ENCODE measurements at places on chromosomes 5 and 9.

GRCh38 chr9:130995086-130996011 lies 13.6 kb upstream of the LAMC3 start:
- H3K4me3 ChIP-seq, result no peak overlapping the region
- no peaks in the 10 kb centered on the region for H3K36me3 ChIP-seq
- no peak overlapping the region for H3K27ac ChIP-seq
- peaks cover 19% of the 10 kb centered on the region for H3K4me1 ChIP-seq
- DNase-seq, result no peak

- no peak overlapping the region for H3K4me3 ChIP-seq
- peak; percentile 54 for DNase-seq
- peaks cover 7% of the 10 kb centered on the region for H3K36me3 ChIP-seq
- peaks cover 3% of the 10 kb centered on the region for H3K4me1 ChIP-seq
- H3K27ac ChIP-seq, result no peak overlapping the region
Observed at GRCh38 chr9:136754626-136755301, 3.3 kb downstream of the LCN8 start.

GRCh38 chr5:1509346-1510085 lies 14.2 kb downstream of the LPCAT1 start:
- no peak for DNase-seq
- H3K4me1 ChIP-seq, result peaks cover 31% of the 10 kb centered on the region
- H3K27ac ChIP-seq, result no peak overlapping the region
- peaks cover 23% of the 10 kb centered on the region for H3K36me3 ChIP-seq
- H3K4me3 ChIP-seq, result no peak overlapping the region
- peaks cover 2% of the 10 kb centered on the region for H3K27me3 ChIP-seq

- DNase-seq, result no peak
- no peak overlapping the region for H3K27ac ChIP-seq
- H3K4me3 ChIP-seq, result no peak overlapping the region
- H3K4me1 ChIP-seq, result peaks cover 10% of the 10 kb centered on the region
- peaks cover 13% of the 10 kb centered on the region for H3K36me3 ChIP-seq
Observed at GRCh38 chr9:6917162-6917561, 159.4 kb downstream of the KDM4C start.

GRCh38 chr5:103600086-103600485 lies 37.5 kb upstream of the NUDT12 start:
- no peaks in the 10 kb centered on the region for H3K36me3 ChIP-seq
- H3K27ac ChIP-seq, result peak overlapping the region; percentile 1
- no peak overlapping the region for H3K4me3 ChIP-seq

- DNase-seq, result peak; percentile 40
- no peaks in the 10 kb centered on the region for H3K27me3 ChIP-seq
- peaks cover 33% of the 10 kb centered on the region for H3K4me1 ChIP-seq
- peaks cover 33% of the 10 kb centered on the region for H3K36me3 ChIP-seq
- H3K27ac ChIP-seq, result no peak overlapping the region
Observed at GRCh38 chr5:34914671-34915138, 599 bp downstream of the RAD1 start.

- H3K27ac ChIP-seq, result no peak overlapping the region
- DNase-seq, result no peak
- H3K27me3 ChIP-seq, result peaks cover 11% of the 10 kb centered on the region
- H3K36me3 ChIP-seq, result no peaks in the 10 kb centered on the region
- H3K4me3 ChIP-seq, result no peak overlapping the region
Observed at GRCh38 chr5:159444441-159445082, 114.3 kb upstream of the IL12B start.

GRCh38 chr5:32589942-32590869 lies 4.8 kb downstream of the SUB1 start:
- peaks cover 48% of the 10 kb centered on the region for H3K36me3 ChIP-seq
- no peak overlapping the region for H3K27ac ChIP-seq
- no peaks in the 10 kb centered on the region for H3K27me3 ChIP-seq

- H3K4me3 ChIP-seq, result no peak overlapping the region
- no peaks in the 10 kb centered on the region for H3K4me1 ChIP-seq
- H3K27ac ChIP-seq, result no peak overlapping the region
- H3K36me3 ChIP-seq, result no peaks in the 10 kb centered on the region
- peaks cover 7% of the 10 kb centered on the region for H3K27me3 ChIP-seq
- DNase-seq, result no peak
Observed at GRCh38 chr5:11305245-11305644, 544.2 kb upstream of the DAP start.

DNA sequence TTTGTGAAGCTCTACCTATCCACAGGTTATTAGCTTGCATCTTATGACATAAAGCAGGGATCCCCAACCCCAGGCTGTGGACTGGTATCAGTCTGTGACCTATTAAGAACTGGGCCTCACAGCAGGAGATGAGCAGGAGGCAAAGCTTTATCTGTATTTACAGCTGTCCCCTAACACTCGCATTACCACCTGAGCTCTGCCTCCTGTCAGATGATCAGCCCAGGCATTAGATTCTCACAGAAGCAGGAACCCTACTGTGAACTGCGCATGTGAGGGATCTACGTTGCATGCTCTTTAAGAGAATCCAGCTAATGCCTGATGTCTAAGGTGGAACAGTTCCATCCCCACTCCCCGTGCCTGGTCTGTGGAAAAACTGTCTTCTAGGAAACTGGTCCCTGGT lies 19.7 kb downstream of the FBXW11 start:
- DNase-seq, result no peak
- H3K27me3 ChIP-seq, result no peaks in the 10 kb centered on the region
- H3K27ac ChIP-seq, result peak overlapping the region; percentile 79
- H3K4me3 ChIP-seq, result no peak overlapping the region
- H3K36me3 ChIP-seq, result peaks cover 58% of the 10 kb centered on the region

GRCh38 chr5:146962801-146963355 lies 84.3 kb upstream of the PPP2R2B start:
- peaks cover 10% of the 10 kb centered on the region for H3K4me1 ChIP-seq
- H3K4me3 ChIP-seq, result no peak overlapping the region
- H3K27ac ChIP-seq, result no peak overlapping the region
- peaks cover 3% of the 10 kb centered on the region for H3K27me3 ChIP-seq
- H3K36me3 ChIP-seq, result no peaks in the 10 kb centered on the region
- no peak for DNase-seq

GRCh38 chr5:178113141-178113787 lies at the start of gene N4BP3:
Gene N4BP3 (plus strand): TSS chr5:178113532. CDS start chr5:178119584, 6,052 bp downstream.
- no peak within 1 kb of the TSS for H3K27ac ChIP-seq
- peak; percentile 86 for DNase-seq
- no peaks in the 10 kb centered on the region for H3K36me3 ChIP-seq
- H3K4me3 ChIP-seq, result peak within 1 kb of the TSS; percentile 85
- H3K27me3 ChIP-seq, result peaks cover 43% of the 10 kb centered on the region
- peaks cover 29% of the 10 kb centered on the region for H3K4me1 ChIP-seq

- DNase-seq, result peak; percentile 18
- no peak overlapping the region for H3K27ac ChIP-seq
- H3K27me3 ChIP-seq, result no peaks in the 10 kb centered on the region
- H3K36me3 ChIP-seq, result no peaks in the 10 kb centered on the region
Observed at GRCh38 chr5:66958980-66959641, 237.5 kb downstream of the CD180 start.

- DNase-seq, result peak; percentile 39
- peak overlapping the region; percentile 86 for H3K4me3 ChIP-seq
- peaks cover 5% of the 10 kb centered on the region for H3K36me3 ChIP-seq
- peak overlapping the region; percentile 74 for H3K27ac ChIP-seq
Observed at GRCh38 chr9:83956436-83957247, 23.4 kb downstream of the HNRNPK start.

DNA sequence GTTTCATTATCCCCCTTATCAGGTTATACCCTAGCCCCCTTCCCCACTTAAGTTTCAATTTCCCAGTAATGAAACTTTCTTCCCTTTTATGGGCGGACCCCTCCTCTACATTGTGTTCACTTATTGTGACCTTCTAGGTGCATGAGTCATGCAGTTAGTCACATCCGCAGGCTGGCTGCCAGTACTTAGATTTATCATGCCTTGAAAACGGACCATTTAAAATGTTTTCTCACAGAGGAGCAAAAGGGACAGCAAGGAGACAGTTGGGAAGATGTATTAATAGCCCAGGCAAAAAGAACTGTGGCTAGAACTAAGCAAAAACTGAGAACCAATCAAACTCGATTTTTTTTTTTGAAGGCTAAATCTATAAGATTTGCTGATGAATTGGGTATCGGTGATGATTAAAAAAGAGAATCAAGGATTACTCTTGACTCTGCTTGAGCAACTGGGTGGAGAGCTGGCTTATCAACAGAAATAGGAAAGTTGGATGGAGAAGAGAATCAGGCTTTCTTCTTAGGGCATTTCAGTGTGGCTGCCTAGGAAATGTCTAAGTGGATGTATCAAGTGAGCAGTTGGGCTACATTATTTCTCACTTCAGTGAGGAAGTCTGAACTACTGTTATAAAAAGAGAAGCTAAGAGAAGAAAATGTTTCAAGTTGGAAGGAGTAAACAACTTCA lies 615.0 kb downstream of the HINT1 start:
- peaks cover 4% of the 10 kb centered on the region for H3K27me3 ChIP-seq
- no peaks in the 10 kb centered on the region for H3K36me3 ChIP-seq
- H3K4me3 ChIP-seq, result no peak overlapping the region

- no peaks in the 10 kb centered on the region for H3K36me3 ChIP-seq
- no peak for DNase-seq
- H3K4me3 ChIP-seq, result no peak overlapping the region
Observed at GRCh38 chr5:74073257-74073656, 447.3 kb downstream of the ARHGEF28 start.

GRCh38 chr5:3110371-3110770 lies 358.9 kb upstream of the IRX2 start:
- peaks cover 56% of the 10 kb centered on the region for H3K4me1 ChIP-seq
- no peak overlapping the region for H3K4me3 ChIP-seq
- H3K27ac ChIP-seq, result peak overlapping the region; percentile 29
- H3K36me3 ChIP-seq, result no peaks in the 10 kb centered on the region
- H3K27me3 ChIP-seq, result peaks cover 31% of the 10 kb centered on the region
- no peak for DNase-seq

DNA sequence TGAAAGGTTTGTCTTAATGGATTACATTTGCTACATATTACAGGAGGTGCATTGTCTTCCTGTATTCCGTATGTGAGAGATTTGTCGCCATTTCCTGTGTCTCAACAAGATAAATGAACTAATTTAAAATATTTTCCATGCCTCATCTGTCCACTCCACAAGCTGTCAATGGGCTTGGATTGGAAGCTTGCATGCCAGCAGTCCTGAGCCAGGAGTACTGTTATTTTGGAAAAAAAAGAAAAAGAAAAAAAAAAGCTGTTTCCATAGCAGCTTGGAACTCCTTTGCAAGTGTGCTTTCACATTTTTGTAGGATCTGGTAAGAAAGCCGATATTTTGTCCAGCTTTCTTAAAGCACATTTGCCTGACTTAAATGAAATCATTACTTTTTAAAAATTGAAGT lies 330.8 kb downstream of the KDM4C start:
- no peak for DNase-seq
- no peak overlapping the region for H3K4me3 ChIP-seq
- peaks cover 35% of the 10 kb centered on the region for H3K4me1 ChIP-seq
- no peak overlapping the region for H3K27ac ChIP-seq
- no peaks in the 10 kb centered on the region for H3K36me3 ChIP-seq

DNA sequence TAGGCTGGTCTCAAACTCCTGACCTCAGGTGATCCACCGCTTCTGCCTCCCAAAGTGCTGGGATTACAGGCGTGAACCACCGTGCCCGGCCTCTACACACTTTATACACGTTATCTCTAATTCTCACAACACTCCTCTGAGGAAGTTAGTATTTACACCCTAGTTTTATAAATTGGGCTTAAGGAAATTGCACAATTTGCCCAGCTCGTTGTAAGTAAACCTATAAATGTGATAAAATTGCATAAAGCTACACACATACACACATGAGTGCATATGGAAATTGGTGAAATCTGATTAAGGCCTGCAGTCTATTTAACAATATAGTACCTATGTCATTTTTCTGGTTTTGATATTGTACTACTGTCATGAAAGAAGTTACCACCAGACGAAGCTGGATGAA lies 4.4 kb upstream of the SLC4A9 start:
- H3K4me1 ChIP-seq, result peaks cover 12% of the 10 kb centered on the region
- no peak overlapping the region for H3K27ac ChIP-seq
- H3K36me3 ChIP-seq, result no peaks in the 10 kb centered on the region
- peaks cover 27% of the 10 kb centered on the region for H3K27me3 ChIP-seq
- H3K4me3 ChIP-seq, result no peak overlapping the region

- no peaks in the 10 kb centered on the region for H3K4me1 ChIP-seq
- no peaks in the 10 kb centered on the region for H3K27me3 ChIP-seq
- no peak overlapping the region for H3K27ac ChIP-seq
- no peak for DNase-seq
Observed at GRCh38 chr5:89668821-89669220, 740.7 kb downstream of the CETN3 start.

DNA sequence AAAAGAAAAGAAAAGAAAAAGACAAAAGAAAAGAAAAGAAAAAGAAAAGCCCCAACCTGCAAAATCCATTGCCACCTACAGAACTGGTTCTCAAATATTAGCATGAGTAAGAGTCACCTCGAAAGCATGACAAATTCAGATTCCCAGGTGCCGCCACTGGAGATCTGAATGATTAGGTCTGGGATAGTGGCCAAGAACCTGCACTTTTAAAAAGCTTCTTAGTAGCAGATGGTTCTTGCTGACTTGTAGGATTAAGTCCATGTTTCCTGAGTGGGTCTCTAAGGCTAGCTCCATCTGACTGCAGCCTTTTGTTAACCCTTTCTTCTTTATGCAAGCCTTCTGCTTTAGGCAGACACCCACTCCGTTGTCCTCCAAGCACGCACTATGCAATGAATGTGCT lies 178.5 kb upstream of the CDH18 start:
- H3K36me3 ChIP-seq, result no peaks in the 10 kb centered on the region
- no peak overlapping the region for H3K4me3 ChIP-seq
- no peaks in the 10 kb centered on the region for H3K27me3 ChIP-seq

DNA sequence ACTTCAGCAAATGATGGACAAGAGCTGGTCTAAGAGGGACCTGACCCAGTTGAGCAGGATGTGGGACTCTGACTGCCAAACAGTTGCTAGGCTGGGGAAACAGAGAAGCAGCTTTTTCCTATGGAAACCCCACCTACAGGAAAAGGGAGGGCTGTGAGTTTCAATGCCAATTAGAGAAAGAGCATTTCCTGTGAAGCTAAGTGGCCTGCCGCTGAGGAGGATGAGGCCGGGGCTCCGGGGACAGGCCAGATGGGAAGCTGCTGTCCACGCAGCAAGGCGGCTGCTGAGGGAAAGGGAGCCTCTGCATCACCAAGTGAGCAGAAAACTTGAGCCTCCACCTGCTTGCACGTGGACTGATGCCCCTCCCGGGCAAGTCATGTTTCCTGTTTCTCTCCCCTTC lies at the start of gene PCDH12:
Gene PCDH12 (minus strand): TSS at position 90 of the 400 bp plus-strand sequence. CDS start 351 bp downstream, outside the sequence.
- DNase-seq, result peak; percentile 21
- no peak within 1 kb of the TSS for H3K27ac ChIP-seq
- peaks cover 49% of the 10 kb centered on the region for H3K4me1 ChIP-seq
- no peaks in the 10 kb centered on the region for H3K36me3 ChIP-seq

- H3K27me3 ChIP-seq, result no peaks in the 10 kb centered on the region
- no peak overlapping the region for H3K4me3 ChIP-seq
- no peak overlapping the region for H3K27ac ChIP-seq
- H3K36me3 ChIP-seq, result no peaks in the 10 kb centered on the region
Observed at GRCh38 chr9:9246726-9247125, 1366.1 kb downstream of the PTPRD start.

- no peaks in the 10 kb centered on the region for H3K4me1 ChIP-seq
- no peak overlapping the region for H3K27ac ChIP-seq
- no peaks in the 10 kb centered on the region for H3K36me3 ChIP-seq
- H3K27me3 ChIP-seq, result peaks cover 10% of the 10 kb centered on the region
- DNase-seq, result no peak
Observed at GRCh38 chr5:32686799-32687498, 24.2 kb upstream of the NPR3 start.

GRCh38 chr5:82721087-82721410 lies 356.1 kb downstream of the TMEM167A start:
- no peak overlapping the region for H3K4me3 ChIP-seq
- no peak overlapping the region for H3K27ac ChIP-seq
- DNase-seq, result no peak
- peaks cover 9% of the 10 kb centered on the region for H3K4me1 ChIP-seq
- no peaks in the 10 kb centered on the region for H3K27me3 ChIP-seq
- H3K36me3 ChIP-seq, result peaks cover 3% of the 10 kb centered on the region

- H3K4me1 ChIP-seq, result peaks cover 32% of the 10 kb centered on the region
- H3K36me3 ChIP-seq, result peaks cover 59% of the 10 kb centered on the region
- H3K4me3 ChIP-seq, result no peak overlapping the region
- DNase-seq, result no peak
- H3K27me3 ChIP-seq, result no peaks in the 10 kb centered on the region
Observed at GRCh38 chr5:139566611-139567010, 5.5 kb downstream of the UBE2D2 start.
